ENCODE measurements at places on chromosomes 5 and 9.
A peak's percentile ranks its signal among the peaks of the same experiment; 100 is the strongest.

DNA sequence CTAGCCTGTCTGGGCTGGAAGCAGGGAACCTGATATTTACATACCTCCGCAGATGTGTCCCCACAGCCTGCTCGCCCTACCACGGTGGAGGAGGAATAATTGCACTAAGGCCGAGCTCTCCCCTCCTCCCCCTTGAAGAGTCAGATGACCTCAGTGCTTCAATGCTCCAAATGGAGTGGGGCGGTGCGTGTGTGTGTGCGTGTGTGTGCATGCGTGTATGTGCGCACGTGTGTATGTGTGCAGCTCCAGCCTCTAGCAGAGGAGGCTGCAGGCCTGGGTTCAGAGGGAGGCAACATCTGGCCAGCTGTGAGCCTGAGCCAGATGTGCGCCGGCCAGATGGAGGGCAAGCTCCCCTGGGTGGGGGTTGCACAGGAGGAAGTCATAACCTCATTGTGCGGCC lies 90.5 kb downstream of the NRG2 start:
- no peak for DNase-seq

GRCh38 chr9:120603591-120603990 lies 23.6 kb upstream of the CDK5RAP2 start:
- no peak for DNase-seq

GRCh38 chr9:137046088-137046787 lies at the start of gene NPDC1:
Gene NPDC1, minus strand, starts transcription at chr9:137046177. Its CDS starts 188 bp downstream, at chr9:137045989.
- peak; percentile 70 for DNase-seq

GRCh38 chr9:96550659-96551058 lies 69.0 kb downstream of the CDC14B start:
- DNase-seq: no peak

- DNase-seq: no peak
Observed at GRCh38 chr5:66818935-66819328, 222.7 kb downstream of the MAST4 start.

GRCh38 chr9:113506090-113506589 lies 42.6 kb downstream of the RGS3 start:
- no peak for DNase-seq

DNA sequence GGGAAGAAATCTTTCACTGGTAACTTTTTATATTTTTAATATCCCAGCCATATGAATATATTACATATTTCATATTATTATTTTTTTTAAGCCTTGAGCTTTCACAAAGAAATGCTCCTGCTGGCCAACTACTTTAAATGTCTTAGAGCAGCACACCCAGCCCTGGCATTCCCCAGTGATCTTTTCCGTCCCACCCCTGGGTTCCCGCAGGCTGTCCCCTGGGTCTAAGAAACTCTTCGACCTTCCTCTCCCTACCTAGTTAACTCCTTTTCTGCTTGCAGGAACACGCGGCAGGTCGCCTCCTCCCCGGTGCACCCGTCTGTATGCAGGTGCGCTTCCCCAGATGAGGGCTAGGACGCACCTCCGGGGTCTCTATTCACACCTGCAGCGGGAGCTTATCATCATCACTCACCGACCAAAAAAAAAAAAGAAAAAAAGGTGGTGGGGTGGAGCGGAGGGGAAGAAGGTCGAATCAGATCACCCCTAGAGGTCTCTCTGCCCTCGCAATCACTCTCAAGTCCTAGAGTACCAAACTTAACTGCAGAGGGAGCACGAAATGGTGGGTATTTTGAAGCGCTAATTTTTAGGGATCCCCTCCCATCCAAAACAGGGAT lies 696 bp downstream of the ZFP62 start:
- DNase-seq: peak; percentile 28

Measured in kidney glomerular epithelial cell (primary cell).